ENCODE measurements at places on chromosomes 7 and 10.
A peak's percentile ranks its signal among the peaks of the same experiment; 100 is the strongest.

DNA sequence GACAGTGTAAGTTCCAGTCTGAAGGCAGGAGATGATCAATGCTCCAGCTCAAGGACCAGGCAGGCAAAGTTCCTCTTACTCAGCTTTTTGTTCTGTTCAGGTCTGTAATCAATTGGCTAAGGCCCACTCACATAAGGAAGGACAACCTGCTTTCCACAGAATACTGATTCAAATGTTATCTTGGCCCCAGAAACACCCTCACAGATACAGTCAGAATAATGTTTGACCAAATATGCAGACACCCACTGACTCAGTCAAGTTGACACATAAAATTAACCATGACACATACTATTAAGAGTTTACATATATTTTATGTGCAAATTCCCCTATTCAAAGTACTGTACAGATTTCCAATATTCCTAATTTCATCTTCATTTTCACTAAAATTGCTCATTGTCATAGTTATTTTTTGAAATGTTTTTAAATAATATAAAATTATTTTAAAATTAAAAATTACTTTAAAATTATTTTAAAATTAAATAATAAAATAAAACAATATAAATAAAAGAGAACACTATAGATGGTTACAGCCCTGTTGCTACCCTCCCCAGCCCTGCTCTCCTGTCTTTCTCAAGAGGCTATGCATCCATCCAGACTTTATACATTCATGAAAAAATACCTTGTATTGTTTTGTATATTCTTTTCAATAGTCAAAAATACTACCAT is 59.4 kb downstream of the RAB11FIP2 start:
- DNase-seq = no peak

- peak; percentile 80 for DNase-seq
Measured at GRCh38 chr7:94375691-94376090, 19.0 kb upstream of the COL1A2 start.

GRCh38 chr10:103792547-103792946 is 62.8 kb downstream of the SH3PXD2A start:
- DNase-seq = no peak

DNA sequence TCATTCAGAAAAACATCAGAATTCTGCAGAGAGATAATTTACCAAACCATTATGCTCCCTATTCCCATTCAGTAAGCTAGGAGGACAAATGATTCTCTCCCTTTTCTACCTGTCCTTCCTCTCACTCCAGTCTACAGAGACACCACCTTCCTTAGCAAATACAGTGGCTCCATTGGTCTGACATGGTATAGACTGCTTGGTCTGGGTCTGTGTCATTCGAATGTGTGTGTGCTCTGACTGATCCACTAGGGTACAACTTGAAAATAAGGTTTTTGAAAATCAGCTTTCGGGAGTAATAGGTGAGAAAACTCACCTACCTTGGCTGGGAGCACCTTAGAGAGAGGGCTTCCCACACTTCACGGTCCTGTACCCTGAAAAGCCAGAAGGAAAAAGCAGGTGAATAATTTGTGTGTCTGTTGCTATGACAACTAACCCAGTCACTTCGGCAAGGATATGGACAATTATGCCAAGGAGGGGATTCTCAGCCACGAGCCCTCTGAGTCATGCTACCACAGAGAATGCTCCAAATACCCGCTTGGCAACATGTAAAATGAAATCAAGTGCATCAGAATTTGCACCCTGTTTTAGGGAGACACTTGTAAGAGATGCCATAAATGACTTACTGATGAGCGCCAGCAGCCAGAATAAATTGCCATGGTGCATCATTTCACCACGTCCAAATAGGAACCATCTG is 114.5 kb upstream of the PRKCQ start:
- DNase-seq = no peak

DNA sequence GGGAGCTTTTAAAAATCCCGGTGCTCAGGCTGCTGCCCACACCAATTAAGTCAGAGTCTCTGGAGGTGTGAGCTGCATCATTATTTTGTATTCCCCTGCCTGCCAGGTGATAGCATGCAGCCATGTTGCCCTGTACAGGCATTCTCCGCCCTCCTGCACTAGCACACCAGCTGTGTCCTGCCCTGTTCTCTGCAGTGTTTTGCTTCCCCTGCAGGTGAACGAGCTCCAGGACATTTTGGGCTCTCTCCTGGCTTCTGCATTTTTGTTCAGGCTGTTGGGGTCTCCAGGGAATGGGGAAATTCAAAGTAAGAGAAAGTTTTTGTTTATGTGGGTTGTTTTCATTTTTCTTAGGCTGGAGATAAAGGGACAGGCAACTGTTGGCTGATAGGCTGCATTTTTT is 271.0 kb upstream of the COBL start:
- no peak for DNase-seq

- no peak for DNase-seq
Measured at GRCh38 chr10:66804962-66805361, 120.9 kb upstream of the LRRTM3 start.

DNA sequence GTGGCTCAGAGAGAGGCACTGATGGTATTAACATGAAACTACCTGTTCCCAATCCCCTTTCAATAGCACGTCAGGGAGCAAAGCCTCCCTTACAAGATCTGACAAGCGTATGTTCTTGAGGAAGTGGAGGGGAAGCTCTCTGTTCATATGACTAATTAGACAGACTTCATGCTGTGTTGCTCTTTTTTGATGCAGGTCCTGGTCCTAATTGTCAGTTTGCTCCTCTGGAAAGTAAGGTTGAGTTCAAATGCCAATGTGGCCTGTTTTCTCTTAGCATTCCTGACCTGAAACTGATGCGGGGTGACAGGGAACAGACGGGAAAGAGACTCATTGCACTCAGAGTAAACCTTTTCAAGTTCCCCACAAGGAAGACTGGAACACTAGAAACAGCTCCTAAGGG is 27.0 kb upstream of the TBX20 start:
- no peak for DNase-seq

- no peak for DNase-seq
Measured at GRCh38 chr7:24971333-24972165, 8.4 kb downstream of the OSBPL3 start.

DNA sequence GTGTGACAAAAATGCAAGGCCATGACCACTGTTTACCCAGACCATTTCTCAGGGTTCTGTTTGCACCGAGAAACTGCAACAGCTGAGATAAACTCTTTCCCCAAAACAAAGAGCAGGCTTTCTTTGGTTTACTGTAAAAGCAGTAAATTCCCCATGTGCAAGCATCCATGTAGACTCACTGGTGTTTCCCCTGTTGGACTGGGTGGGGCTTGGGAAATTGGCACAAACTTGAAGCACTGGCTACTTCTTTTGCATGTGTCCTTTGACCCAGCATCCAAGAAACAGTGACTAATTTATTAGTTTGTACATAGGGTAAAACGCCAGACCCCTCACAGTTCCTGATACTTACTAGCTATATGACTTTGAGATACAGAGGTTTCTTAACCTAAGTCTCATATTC is 12.3 kb downstream of the IQUB start:
- DNase-seq = peak; percentile 68

GRCh38 chr7:17593819-17594419 is 295.5 kb downstream of the AHR start:
- DNase-seq = peak; percentile 46

DNA sequence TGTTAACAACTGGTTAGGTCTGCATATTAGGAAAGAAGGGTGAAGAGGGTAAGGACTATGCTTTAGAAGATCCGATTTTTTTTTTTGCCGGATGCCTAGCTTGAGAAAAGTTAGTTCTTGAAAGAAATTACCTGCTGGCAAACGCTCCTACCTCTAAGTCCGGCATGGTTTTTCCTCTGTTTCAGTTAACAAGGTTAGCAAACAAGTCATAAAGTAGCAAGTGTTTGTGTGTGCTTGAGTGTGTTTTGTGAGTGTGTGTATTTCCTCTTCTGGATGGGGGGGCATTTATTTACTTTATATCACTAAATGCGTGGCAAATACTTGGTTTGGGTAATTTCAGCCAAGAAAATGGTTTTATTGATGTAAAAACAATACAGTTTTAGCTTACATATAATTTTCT is 195.6 kb downstream of the SUGCT start:
- DNase-seq = no peak

DNA sequence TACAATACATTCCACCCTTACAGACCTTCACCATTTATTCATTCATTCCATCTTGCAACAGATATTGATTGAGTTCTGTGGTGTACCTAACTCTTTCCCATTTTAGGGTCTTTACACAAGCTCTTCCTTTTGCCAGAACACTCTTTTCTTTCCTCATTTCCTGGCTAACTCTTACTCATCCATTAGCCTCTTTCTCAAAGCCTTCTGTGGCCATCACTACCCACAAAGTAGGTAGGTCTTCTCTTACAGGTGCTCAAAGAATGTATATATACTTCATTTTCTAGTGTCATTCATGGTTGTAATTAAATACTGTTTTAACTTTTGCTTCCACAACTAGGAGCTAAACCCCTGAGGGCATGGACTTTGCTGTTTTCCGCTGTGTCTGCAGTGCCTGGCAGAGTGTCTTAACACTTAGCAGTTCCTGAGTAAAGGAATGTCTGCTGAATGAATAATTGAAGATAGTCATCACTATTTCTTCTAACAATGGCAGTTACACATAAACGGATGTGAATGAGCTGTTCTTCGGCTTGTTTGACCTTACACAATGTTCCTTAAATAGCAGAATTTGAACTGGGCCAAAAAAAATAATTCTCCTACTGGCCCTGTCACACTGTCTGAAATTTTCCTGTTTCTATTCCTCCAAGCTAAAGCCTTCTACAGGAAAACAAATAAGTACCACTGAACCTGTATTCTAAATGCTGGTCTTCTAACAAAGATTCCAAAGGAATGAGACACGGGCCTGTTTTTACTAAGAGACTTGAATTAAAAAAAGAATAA is 15.1 kb downstream of the BCAP29 start:
- peak; percentile 42 for DNase-seq

- DNase-seq = no peak
Measured at GRCh38 chr7:92769844-92770243, 66.5 kb downstream of the CDK6 start.

DNA sequence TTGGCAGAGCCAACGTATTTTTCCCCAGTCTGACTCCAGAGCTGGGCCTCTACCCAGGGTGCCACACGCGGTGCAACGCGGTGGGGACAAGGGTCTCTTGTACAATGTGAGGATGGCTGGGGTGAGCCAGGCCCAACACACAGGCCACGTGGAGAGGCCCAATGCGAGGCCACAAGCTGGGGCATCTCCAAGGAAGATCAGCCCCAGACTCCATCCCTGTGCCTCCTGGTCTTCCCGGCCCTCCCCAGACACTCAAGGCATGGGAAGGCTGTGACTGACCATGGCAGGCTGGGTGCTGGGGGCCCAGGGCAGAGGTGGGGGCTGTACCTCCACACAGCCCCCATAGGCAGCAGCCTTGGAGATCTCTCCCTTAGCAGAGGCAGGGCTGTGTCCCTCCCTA is 135.3 kb upstream of the FAM20C start:
- no peak for DNase-seq

- DNase-seq = no peak
Measured at GRCh38 chr7:27080844-27081436, 14.9 kb downstream of the HOXA1 start.

GRCh38 chr7:34260279-34260678 is 354.9 kb downstream of the BMPER start:
- no peak for DNase-seq

GRCh38 chr10:17344206-17344605 is 110.2 kb downstream of the ST8SIA6 start:
- DNase-seq = no peak

DNA sequence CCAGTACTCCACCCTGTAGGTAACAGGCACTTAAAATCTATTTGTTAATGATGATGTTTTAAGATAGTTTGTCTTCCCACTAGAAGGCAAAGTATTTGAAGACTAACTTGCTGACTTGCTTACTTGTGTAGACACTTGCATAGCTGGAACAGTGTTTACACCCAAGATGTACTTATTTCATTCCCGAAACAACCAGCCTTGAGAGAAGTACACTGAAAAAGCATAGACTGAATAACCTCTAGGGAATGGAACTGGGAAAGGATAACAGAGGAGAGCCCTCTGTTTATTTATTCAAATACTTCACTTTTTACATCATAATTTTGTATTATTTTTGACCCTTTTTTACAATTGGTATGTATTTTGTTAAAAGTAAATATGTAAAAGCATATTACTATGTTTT is 33.1 kb upstream of the TMEM26 start:
- no peak for DNase-seq
